ENCODE measurements at places on chromosomes 6 and 20. TPM values are rescaled to one million over a fixed set of nuclear protein-coding genes. Genes with fewer than 3 reads are reported as not detected.

The SH3BGRL2 gene
- total RNA-seq, result 16.0 TPM

The GMEB2 gene
- total RNA-seq, result 9.7 TPM

The LY6G6C gene
- not detected for total RNA-seq

The ASIP gene
- not detected for total RNA-seq

The LY6G5B gene
- total RNA-seq, result 13.5 TPM

The MGME1 gene
- 9.1 TPM for total RNA-seq

The FLRT3 gene
- 21.9 TPM for total RNA-seq

The TMEM244 gene
- not detected for total RNA-seq

The WDR27 gene
- total RNA-seq, result 82.6 TPM

All from parietal lobe (tissue), 2 donors.